ENCODE measurements at places on chromosomes 11 and 22.

DNA sequence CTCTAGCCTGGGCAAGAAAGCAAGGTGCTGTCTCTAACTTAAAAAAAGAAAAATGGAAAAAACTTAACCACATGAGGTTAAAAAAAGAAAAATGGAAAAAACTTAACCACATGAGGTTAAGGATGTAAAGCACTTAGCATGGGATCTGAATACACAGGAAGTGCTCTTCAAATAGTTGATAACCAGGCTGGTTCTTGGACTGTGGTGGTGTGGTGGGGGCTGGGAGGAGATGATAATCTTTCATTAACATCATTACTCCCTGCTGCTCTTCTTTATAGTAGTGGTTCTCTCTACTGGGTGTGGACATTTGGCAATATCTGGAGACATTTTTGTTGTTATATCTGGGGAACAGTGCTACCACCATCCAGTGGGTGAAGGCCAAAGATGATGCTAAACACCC is 88.4 kb downstream of the TTC17 start:
- no peak for DNase-seq

GRCh38 chr11:95690100-95690499 is 99.5 kb downstream of the FAM76B start:
- no peak for DNase-seq

DNA sequence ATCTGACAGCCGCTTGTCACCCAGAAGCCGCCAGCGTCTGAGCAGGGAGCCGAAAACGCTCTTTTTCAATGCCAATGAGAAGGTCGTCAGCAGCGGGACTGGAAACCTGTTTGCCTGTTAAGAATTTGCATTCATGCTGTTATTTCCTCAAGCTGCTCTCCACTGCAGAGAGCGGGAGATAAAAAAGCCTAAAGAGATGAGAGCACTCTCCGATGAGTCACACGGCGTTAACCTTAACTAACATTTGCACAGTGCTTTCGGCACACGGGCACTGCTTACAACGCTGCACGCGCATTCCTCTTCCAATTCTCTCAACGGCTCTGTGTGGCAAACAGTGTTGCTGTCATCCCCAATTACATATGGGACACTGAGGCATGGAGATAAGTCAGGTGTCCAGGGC is 40.0 kb upstream of the RTL6 start:
- no peak for DNase-seq

DNA sequence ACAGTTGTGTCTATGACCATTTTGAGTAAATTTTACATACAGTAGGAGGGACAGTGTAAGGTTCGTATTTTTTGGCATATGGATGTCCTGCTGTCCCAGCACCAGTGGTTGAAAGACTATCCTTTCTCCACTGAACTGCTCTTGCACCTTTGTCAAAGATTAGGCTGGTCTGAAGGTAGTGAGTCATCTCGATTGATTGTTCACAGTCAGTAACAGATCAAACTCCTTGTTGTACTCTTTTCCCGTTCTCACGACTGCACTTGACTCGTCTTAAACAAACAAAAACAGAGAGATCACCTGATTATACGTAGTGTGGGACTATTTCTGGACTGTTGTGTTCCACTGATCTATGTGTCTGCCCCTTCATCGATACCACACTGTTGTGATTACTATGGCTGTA is 77.1 kb downstream of the DGCR2 start:
- no peak for DNase-seq

DNA sequence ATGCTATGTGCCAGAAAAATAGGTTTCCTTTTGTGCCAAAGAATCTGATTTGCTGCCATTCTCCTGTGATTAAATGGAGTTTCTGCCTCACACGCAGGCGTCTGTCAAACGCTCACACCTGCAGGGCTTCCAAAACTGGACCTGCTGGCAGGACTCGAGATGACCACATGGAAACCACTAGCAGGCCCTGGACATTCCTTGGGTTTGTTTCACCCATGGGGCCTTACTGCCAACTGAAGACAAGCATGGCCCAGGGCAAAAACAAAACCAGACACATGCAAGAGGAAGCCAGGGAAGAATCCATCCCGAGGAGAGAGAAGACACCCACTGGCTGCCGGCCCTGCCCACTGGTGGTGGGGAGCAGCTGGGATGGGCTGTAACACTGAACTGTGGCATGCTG is 55.9 kb upstream of the MN1 start:
- no peak for DNase-seq

- no peak for DNase-seq
Observed at GRCh38 chr11:125376117-125376516, 119.9 kb downstream of the FEZ1 start.
